Mesothelial cell of epicardium (in vitro differentiated cells): ENCODE measurements at places on chromosomes 12 and 14.
A peak's percentile ranks its signal among the peaks of the same experiment; 100 is the strongest.

GRCh38 chr12:49583366-49584094 lies 15.6 kb upstream of the MCRS1 start:
- no peak overlapping the region for H3K4me3 ChIP-seq
- H3K36me3 ChIP-seq, result peaks cover 6% of the 10 kb centered on the region
- DNase-seq, result no peak
- H3K27ac ChIP-seq, result no peak overlapping the region

DNA sequence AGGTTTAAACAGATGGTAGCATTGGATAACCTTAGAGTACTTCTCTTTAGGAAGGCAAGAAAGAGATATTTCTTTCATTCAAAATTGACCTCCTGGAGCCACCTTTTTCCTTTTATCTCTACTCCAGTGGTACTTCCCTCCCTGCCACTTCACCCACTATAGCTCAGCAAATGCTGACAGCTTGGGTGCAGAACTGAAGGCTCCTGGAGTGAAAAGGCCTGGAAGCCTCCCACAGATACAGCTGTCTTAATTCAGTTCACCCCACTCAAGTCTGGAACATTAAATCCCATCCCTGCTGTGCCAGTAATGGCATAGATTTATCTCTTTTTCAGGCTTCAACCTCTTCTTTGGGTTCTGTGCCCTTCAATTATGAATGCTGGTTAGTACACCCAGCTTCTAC lies 140.3 kb downstream of the NEDD1 start:
- peaks cover 4% of the 10 kb centered on the region for H3K4me1 ChIP-seq
- H3K4me3 ChIP-seq, result no peak overlapping the region
- no peaks in the 10 kb centered on the region for H3K36me3 ChIP-seq
- H3K27ac ChIP-seq, result no peak overlapping the region
- no peaks in the 10 kb centered on the region for H3K27me3 ChIP-seq

DNA sequence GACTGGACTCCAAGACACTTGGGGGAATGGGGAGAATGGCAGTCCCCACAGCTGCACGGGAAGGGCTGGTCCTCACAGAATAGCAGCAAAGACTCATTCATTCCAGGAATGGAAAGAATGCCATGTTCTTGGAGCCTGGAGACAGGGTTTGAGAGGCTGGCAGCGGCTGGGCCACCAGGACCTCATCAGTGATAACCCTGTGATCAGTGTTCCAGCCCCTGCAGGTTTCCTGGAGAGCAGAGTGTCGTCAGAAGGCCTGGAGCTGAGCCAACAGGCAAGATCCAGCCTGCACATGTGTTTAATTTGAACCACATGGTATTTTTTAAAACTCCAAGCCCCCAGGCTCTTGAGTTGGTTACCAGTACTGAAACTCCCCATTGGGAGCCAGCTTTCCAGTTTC lies 11.3 kb downstream of the BDKRB1 start:
- H3K4me3 ChIP-seq, result no peak overlapping the region
- H3K27me3 ChIP-seq, result no peaks in the 10 kb centered on the region
- peak overlapping the region; percentile 98 for H3K27ac ChIP-seq
- DNase-seq, result peak; percentile 76

DNA sequence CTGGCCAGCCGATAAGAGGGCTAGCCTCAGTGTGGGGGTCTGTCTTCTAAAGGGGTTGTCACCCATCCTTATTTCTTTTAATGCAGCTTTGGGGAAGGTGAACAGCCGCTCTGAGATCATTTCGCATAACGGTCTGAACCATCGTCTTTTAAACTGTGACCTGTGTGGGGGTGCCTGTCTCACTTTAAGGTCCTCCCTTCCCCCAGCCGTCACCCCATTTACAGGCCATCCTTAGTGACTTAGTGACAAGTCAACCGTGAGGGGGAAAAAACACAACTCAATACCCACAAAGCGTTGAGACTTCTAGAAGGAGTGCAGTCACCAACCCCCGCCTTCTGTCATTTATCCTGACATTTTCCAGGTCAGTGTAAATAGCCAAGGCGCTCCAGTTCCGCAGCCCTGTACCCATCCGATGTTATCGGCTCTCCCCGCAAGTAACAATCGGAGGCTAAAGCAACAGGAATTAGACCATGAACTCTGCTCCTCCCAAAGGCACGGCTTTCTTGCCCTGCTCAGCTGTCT lies 505 bp upstream of the DENND5B start:
- H3K4me1 ChIP-seq, result peaks cover 36% of the 10 kb centered on the region
- no peaks in the 10 kb centered on the region for H3K36me3 ChIP-seq
- no peak for DNase-seq
- no peaks in the 10 kb centered on the region for H3K27me3 ChIP-seq

- peaks cover 2% of the 10 kb centered on the region for H3K4me1 ChIP-seq
- H3K27ac ChIP-seq, result no peak overlapping the region
- H3K4me3 ChIP-seq, result no peak overlapping the region
- no peak for DNase-seq
- H3K36me3 ChIP-seq, result no peaks in the 10 kb centered on the region
These were observed 67.0 kb downstream of the SYT1 start for GRCh38 chr12:78931466-78931990.

DNA sequence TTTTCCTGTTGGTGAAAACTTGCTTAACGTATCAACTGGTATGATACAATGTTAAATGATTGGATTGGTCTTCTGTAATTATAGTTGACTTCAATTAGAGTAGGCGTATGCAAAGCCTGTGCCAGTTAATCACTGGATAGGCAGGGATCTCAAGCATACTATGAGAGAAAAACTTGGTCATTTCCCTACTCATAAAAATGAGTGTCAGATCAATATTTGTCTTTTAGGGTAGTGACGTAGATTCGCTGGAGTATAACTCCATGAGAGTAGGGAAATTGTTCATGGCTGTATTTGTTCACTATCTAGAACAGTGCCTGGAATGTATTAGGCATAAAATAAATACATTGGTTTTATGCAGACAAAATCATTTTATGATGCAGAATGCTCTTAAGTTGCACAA lies 28.6 kb downstream of the NAA30 start:
- H3K4me1 ChIP-seq, result peaks cover 5% of the 10 kb centered on the region
- no peak overlapping the region for H3K4me3 ChIP-seq
- no peak overlapping the region for H3K27ac ChIP-seq
- H3K27me3 ChIP-seq, result no peaks in the 10 kb centered on the region
- DNase-seq, result no peak

GRCh38 chr12:4978737-4979136 lies 64.9 kb upstream of the KCNA5 start:
- H3K4me3 ChIP-seq, result no peak overlapping the region
- H3K27ac ChIP-seq, result no peak overlapping the region
- H3K36me3 ChIP-seq, result no peaks in the 10 kb centered on the region
- no peak for DNase-seq

DNA sequence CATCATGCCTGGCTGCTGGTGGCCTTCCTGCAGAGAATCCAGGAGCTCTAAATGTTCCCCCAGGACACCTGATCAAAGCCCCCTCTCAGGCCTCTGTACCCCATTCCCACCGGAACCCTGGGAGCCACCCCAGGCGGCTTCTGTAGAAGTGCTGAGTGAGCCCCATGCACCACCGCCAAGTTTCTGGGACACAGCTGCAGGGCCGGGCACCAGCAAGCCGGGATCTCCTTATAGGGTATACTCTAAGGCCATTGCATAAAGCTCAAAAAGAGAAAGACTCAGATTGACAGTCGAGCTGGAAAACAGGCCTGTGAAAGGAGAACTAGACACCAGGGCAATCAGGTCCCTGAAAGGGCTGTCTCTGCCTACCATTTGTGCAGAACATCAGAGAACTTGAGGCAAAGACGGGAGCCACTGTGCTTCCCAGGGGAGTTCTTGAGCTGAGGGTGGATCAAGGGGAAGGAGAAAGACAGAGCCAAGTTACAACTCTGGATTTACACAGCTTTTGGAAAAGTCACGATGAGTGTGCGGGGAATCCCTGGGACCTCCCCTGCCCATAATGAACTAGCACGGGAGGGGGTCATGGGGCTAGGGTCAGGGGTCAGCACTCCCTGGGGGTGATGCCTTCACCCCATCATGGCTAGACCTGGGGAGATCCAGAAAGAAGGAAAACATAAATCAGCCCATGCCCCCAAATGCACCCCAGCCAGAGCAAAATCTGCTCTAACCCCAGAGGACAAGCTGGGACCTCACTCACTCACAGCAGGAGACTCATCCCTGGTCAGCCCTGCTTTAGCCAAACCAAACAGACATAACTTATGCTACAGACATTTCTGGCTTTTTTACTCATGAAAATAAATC lies 51.1 kb downstream of the ITPK1 start:
- H3K4me1 ChIP-seq, result peaks cover 24% of the 10 kb centered on the region
- no peaks in the 10 kb centered on the region for H3K36me3 ChIP-seq
- no peak overlapping the region for H3K4me3 ChIP-seq
- no peak for DNase-seq

DNA sequence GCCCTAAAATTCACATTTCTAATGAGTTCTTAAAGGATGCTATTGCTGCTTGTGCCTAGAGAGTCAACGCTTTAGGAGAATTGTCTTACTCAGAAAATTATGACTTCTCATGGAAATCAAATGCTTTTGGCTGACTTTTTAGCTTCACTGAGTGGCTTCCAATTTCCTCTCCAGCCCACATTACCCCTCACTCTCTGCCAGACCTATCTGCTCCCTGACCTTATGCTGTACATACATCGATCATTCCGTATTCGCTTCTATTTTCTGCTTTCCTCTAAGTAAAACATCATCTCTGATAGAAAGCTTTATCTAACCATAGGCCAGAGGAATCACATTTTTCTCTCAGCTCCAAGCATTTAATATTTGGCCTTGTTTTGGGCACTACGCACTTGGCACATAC lies 12.5 kb upstream of the SMCO3 start:
- no peak overlapping the region for H3K27ac ChIP-seq
- H3K27me3 ChIP-seq, result no peaks in the 10 kb centered on the region
- H3K36me3 ChIP-seq, result no peaks in the 10 kb centered on the region
- H3K4me1 ChIP-seq, result no peaks in the 10 kb centered on the region
- no peak for DNase-seq
